DMS153 (cell line): ENCODE measurements at places on chromosomes 16 and 17.

DNA sequence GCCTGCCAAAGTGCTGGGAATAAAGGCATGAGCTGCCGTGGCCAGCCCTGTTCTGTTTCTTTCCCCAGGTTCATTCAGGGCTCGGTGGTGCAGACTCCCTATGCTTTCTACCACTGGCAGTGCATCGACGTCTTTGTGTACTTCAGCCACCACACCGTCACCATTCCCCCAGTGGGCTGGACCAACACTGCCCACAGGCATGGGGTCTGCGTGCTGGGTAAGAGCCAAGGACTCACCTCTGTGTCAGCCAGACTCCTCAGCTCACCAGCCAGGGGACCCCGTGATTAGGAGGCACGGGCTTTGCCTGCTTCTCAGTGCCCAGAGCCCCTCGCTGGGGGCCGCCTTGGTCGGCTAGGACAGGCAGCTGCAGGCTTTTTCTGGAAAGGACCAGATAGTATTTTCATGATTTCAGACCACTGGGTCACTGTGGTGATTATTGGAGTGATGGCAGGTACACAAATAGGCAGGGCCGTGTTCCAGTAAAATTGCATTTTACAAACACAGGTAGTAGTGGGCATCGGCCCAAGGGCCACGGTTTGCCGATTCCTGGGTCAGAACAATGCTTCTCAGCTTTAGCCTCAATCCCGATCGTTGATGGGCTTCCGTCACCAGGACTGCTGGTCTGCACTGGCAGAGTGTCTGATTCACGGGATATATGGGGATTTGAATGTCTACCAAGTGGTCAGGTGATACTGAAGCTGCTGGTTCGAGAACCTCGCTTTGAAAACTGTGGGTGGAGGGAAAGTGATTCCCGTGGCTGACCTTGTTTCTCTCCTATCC, 5.0 kb downstream of the ENGASE start:
- DNase-seq = no peak

DNA sequence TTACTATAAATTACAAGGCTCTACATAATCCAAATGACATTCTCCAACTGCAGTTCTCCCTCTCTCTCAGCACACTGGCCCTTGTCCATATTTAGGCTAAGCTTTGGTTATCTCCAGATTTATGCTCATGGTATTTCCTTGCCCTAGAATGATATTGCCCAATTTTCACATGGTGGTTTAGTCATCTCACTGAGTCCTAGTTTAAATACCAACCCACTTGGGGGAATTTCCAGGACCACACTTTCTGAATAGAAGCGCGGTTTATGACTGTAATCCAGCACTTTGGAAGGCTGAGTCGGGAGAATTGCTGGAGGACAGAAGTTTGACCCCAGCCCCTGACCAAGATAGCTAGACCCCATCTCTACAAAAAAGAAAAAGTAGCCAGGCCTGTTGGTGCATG, 280.1 kb upstream of the MON1B start:
- no peak for DNase-seq

- DNase-seq = no peak
These were observed 2.5 kb downstream of the RANBP10 start for GRCh38 chr16:67803894-67804293.

DNA sequence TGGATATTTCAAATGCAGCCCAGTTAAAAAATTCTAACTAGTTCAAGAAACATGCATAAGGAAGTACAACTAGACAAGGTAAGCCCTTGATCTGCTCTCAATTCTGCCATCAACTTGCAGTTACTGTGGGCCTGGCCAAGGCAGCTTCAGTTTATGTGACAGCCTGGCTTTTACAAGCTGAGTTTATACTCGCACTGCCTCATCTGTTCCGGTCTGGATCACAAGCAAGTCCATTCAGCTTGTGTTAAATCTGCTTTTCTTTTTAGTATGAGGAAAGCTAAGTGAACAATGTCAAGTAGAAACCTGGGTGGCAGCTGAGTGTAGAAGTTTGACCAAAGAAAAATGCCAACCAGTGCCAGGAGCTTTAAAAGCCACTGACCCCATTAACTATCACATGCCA, 76.6 kb upstream of the CORO6 start:
- no peak for DNase-seq

DNA sequence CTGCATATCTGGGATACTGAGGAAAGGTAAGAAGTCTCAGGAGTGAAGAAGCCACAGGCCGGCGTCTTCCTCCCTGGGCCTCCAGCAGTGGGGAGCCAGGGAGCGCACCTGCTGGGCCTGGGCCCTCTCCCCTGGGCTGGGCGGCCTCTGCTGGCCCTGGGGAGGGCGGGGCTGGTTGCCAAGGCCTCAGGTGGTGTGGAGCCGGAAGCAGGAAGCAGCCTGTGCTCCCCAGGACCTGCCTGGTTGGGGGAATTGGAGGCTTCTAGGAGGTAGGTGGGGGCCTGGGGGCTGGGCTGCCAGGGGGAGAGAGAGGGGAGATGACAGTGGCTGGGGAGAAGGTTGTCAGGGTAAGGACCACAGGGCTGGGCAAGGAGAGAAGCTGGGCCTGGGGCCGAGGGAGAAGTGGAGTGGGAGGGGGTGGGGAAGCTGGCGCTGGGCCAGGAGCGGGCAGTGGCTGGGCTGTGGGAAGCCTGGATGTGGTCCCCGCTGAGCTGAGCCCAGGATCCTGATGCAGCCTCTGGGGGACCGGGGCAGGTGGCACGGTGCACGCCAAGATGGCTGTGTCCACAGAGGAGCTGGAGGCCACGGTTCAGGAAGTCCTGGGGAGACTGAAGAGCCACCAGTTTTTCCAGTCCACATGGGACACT, at the start of gene SMIM22:
SMIM22 (plus strand) TSS at position 189 of the 647 bp plus-strand sequence; CDS start at position 555, 366 bp downstream.
- DNase-seq = peak; percentile 83

GRCh38 chr17:59616253-59616920, 3.3 kb upstream of the CLTC start:
- DNase-seq = no peak

GRCh38 chr16:24984101-24984500, 31.1 kb downstream of the ARHGAP17 start:
- no peak for DNase-seq

GRCh38 chr16:67393111-67393787, at the start of gene TPPP3:
Gene TPPP3 (minus strand): TSS chr16:67393498. CDS start chr16:67391111, 2,387 bp downstream.
- DNase-seq = peak; percentile 71

GRCh38 chr17:43662413-43663141, 855 bp upstream of the MEOX1 start:
- no peak for DNase-seq

GRCh38 chr16:14436401-14436955, 193.6 kb downstream of the PARN start:
- DNase-seq = no peak

DNA sequence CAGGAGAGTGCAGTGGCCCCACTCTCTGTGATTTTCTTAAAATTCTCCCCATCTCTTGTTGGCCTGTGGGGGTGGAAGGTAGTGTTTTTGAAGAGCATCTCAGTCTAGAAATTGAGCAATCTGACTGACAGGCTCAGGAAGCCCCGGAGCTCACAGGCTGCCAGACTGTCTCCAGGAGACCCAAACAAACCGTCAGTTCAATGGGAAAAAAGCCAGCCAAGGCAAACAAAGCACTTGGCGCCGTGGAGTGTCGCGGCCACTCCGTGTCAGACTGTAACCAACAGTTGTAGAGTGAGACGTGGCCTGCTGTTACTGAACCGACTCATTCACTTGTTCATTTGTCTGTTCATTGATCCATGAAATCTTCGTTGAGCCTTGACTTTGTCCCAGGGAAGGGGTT, 33.7 kb downstream of the RGS9 start:
- DNase-seq = peak; percentile 88

GRCh38 chr16:50735629-50736122, 6.2 kb upstream of the CYLD start:
- DNase-seq = no peak

DNA sequence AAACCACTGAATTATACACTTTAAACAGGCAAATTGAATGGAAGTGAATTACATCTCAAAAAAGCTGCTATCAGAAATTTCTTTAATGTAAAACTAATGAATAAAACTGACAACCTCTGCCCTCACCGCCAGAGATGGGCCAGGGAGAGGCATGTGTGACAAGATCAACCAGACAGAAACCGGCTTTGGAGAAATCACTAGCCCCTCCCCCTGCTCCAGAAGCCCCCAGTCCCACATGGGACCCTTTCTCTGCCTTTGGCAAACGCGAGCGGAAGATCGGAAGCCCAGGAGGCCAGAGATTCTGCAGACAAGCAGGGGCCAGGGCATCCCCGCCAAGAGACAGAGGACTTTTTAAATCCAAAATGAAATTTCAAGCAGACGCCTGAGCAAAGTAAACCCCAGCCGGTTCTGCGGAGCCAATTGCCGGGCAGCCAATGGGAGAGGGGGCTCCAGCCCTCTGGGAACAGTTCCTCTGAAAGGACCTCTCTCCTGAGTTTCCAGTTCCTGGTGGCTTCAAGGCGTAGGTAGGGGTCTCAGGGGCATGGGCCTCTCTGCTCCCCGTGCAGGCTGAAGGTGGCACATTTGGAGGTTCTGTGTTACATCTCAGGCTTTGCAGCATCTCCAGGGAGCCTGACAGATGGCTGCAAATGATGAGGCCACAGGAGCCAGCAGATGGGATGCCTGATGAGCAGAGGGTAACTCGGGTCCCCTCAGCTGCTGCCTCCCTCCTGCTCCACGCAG, 118.1 kb downstream of the GSG1L start:
- no peak for DNase-seq
